Ecto neural progenitor cell (in vitro differentiated cells): ENCODE measurements at places on chromosomes 5 and 9.

DNA sequence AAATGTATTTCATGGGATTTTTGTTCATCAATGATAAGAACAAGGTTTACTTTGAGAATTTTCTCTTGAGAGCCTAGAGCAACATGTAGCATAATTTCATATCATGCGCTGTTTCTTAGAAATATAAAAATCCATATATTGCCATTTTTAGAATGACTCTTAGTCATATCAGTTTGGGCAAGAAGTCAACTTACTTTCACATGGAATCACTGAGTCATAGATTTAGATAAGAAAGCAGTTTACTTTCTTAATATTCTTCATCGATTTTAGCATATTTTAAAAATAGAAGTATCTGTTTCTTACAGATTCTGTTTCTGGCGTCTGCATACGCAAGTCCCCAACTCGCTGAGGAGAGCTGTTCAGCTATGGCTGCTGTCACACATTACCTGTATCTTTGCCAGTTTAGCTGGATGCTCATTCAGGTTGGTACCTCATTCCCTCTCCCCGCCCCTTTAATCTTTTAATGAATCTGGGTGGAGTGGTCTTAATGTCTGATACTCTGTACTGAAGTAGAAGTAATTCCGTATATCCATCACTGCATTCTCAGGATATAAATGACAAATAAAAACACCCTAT lies 406.6 kb downstream of the ADGRV1 start:
- DNase-seq, result no peak

DNA sequence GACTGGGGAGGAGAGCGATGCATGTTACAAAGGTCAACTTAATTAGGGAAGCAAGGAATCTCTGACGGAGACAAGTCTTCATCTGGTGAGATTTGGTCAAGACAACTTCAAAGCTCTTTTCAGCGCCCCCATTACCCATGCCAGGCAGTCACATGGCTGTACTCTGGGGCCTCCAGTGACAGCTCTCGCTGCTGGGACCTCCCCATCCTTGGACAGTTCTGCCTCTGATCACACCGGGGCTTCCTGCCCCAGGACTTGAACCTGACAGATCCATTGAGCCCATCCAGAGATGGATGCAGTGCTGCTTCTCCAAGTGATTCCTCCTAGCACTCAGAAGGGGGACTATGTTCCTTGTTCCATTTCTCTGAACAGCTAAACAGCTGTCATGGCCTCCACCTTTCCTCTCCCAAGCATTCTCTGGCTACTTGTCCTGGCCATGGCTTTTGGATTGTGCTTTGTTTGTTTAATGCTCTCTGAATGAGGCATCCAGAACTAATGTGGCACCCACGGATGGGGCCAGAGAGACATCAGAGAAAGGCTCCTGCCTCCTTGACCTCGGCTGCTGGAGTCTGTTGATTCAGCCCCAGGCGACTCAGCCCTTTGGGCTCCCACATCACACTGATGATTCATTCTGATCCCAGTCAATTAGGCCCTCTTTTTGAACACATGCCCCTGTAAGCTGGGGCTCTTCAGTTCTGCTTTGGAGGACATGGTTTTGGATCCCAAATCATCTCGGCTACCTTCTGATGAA lies 122.1 kb upstream of the ADAMTS16 start:
- DNase-seq, result no peak

DNA sequence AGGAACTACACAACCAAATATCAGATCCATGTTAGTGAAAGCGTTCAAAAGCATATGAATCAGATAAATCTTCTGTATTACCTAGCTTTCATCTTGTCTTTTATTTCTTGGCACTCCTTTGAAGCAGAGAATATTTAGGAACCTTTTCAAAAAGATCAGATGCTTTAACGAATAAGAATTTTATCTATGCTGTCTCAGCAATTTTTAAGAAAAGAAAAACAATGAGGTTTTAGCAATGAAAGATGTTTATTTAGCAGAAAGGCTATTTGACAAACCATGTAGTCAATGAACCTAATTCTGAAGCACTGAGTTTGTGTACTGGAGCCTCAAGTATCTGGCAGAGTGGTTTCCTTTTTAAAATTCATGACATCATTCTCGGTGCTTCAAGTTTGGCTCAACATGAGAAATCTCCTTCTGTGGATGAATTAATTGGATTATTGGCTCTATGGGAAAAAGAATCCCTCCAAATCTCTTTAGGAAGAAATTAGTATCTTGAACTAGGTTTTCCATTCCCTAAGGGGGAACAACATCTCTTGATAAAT lies 534.7 kb downstream of the CAAP1 start:
- DNase-seq, result no peak

DNA sequence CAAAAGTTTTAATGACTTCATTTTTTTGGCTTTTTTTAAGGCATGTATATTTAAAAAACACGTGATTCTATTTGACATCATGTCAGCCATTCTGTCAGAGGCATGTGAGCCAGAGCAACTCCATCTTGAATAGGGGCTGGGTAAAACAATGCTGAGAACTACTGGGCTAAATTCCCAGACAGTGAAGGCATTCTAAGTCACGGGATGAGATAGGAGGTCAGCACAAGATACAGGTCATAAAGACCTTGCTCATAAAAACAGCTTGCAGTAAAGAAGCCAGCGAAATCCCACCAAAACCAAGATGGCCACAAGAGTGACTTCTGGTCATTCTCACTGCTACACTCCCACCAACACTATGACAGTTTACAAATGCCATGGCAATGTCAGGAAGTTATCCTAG lies 1000.6 kb upstream of the DMAC1 start:
- DNase-seq, result no peak

GRCh38 chr5:38468978-38469706 lies 87.3 kb downstream of the LIFR start:
- no peak for DNase-seq

DNA sequence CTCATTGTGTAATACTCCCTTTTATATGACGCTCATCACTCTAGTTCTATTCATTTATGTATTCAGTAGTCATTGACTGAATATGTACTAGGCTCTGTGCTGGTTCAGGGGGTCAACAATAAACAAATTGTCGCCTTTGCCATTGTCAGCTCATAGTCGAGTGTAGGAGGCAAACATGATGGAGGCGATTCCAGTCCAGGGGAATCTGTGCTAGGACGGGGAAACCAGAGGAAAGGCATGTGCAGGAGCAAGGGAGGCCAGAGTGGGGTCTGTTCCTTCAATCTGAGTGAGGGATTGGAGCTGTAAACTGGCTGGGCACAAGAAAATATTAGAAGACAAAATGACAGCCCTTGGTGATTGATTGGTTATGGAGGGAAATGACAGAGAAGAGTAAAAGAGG lies 83.9 kb downstream of the ANGPTL2 start:
- DNase-seq, result no peak
